Skeletal muscle cell (primary cell): ENCODE measurements at places on chromosomes 5 and 9.
A peak's percentile ranks its signal among the peaks of the same experiment; 100 is the strongest.

GRCh38 chr5:139747583-139748504 lies 47.8 kb upstream of the PSD2 start:
- peak; percentile 75 for DNase-seq

- peak; percentile 18 for DNase-seq
Measured at GRCh38 chr9:116737152-116737546, 50.0 kb downstream of the TRIM32 start.

DNA sequence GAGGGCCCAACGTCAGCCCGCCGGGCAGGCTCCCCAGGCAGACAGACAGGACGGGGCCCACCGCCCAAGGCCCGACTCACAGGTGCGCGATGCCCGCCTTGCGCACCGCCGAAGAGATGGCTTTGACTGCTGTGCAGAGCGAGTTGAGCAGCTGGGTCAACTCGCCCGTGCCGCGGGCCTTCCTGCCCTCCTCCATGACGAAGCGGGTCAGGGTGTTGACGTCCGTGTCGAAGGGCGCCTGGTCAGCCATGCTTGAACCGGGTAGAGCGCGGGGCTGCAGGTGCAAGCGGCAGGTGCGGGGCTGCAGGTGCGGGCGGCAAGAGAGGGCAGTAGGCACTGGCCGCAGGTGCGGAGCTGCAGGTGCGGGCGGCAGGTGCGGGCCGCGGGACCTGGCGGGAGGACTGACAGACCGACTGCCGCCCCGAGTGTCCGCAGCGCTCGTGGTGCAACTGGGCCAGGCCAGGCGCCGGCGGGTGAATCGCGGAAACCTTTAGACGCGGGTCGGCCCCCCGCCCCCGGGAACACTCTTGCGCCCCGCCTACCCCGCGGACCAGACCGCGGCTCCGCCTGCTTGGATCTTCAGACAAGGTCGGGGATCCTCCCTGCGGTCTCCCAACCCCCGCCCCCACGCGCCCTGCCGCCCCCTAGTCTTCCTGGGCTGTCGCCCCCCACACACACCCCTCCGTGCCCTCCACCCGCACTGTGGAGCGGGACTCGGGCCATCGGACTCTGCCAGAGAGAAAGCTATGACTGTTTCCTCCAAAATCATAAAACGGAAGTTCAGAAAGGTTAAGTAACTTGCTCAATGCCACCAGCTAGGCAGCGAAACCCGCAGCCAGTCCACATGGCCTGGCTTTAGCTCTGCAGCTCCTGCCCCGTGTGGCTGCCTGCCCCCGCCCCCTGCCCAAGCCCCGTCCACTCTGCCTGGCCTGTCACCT lies at the start of gene FBP1:
Gene FBP1 (minus strand): TSS at position 458 of the 938 bp plus-strand sequence. CDS start 208 bp downstream, at position 250.
- DNase-seq, result no peak

DNA sequence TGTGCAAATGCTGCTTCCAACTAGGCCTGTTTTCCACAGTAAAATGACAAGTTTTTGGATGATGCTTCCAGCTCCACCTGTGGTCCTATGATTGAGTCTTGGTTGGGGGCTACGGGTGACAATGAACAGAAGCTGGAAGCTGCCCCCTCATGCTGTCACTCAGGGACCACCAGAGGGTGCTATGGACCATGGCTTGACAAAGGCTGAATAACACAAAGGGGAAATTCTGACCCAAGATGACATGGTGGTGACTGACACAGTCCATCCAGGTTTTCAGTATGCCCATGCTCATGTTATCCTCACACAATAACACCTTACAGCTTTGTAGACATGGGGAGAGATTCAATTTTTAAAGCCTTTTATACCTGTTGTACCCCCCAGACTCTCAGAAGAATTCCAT lies 23.9 kb upstream of the SAP30L start:
- no peak for DNase-seq

DNA sequence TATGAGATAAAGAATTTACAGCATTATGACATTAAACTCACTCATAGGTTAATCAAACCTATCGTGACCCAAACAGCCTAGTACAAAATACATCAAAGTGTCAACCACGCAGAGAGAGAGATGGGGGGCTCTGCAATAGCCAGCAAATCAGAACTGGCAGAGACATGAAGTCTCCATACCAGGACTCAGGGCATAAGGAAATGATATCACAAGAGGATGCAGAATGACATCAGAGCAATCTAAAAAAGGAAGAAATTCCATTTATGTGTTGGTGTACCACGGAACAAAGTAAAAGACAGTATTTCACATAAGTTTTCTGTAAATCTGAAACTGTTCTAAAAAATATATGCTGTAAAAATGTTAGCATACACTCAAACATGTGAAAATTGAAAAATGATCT lies 24.6 kb downstream of the BICD2 start:
- no peak for DNase-seq

GRCh38 chr9:105444130-105444529 lies 3.7 kb upstream of the FSD1L start:
- no peak for DNase-seq

- no peak for DNase-seq
Measured at GRCh38 chr5:37005252-37005651, 128.7 kb downstream of the NIPBL start.

DNA sequence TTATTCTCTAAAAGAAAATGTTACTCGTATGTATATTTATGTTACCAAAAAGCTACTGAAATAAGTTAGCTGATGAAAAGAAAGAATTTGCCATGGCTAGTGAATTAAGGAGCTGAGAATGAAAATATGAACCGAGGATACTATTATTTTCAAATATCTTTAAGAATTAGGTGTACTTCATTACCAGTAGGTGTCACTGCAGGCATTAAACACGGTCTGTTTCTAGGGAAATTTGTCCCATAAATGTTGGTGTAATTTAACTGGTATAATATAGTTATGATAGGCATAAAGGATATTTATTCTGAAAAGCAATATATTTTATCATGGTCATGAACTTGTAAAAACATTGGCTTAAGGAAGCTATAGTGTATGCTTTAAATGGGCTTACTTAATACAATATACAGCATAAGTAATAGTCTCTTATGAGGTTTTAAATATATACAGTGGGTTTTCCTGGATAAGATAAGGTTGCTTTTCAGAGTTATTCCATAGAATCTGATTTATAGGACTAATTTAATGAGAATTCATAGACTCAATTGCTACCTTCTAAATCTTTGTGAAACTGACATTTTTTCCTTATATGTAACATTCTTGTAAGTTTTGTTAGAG lies 72.4 kb upstream of the MPDZ start:
- peak; percentile 21 for DNase-seq

DNA sequence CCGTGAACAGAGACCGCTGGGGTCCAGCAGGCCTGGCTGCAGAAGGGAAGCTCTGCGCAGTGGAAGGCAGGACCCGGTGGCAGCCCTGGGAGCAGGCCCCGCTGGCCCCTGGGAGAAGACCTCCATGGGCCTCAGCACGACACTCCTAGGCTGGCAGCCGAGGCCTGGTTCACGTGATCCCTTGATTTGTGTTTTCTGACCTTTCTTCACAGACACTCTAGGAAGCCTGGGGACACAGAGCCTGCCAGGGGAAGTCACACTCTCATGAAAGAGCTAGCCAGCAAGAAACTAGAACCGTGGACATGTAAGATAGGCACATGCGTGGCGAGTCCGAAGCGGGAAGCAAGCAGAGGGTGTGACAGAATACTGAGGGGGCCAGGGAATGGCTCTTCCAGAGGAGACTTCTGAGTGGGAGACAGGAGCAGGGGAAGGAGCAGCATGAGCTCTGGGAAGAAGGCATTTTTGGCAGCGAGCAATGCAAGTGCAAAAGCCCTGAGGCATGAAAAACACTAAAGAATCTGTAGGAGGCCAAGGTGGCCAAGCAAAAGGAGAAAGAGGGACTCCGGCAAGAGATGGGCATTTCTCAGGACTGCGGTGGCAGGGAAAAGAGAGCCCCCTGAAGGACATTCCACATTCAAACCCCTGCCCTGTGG lies 26.6 kb upstream of the IL17B start:
- no peak for DNase-seq
